GM23338 (cell line): ENCODE measurements at places on chromosomes 3 and 15.

- DNase-seq, result no peak
These were observed 287.0 kb upstream of the TMC3 start for GRCh38 chr15:81660976-81661375.

DNA sequence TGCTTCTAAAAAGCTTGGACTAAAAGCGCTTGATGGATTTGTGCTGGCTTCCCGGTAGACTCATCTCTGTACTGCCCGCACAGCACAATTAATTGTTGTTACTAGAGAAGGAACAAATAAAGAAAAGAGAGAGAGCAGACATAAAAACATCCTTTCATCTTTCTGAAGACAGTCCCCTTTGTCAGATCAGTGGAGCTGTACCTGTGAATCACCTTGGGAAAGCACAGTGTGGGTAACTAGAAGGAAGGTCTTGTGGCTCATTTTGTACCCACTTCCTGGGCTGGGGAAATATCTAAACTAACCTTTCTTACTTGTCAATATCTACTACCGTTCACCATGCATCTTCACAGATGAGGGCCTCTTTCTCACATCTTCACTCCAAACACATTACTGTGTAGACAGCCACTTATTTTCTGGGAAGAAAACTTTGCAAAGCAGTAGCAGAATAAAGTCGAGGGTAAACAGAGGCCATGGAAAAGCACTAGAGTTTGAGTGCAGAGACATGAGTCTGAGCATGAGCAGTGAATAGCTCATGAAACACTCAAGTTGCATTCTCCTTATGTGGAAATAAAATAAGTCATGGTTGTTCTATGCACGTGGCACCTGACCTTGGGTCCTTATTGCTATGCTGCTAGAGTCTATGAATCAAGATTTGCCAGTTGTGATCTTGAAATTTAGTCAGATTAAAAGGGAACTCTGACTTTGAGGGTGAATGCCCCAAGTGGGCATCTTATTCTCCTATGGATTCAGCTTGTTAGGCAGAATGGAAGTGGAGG lies 169.3 kb downstream of the LPP start:
- DNase-seq, result no peak

GRCh38 chr3:172071780-172072330 lies 32.5 kb downstream of the FNDC3B start:
- no peak for DNase-seq

DNA sequence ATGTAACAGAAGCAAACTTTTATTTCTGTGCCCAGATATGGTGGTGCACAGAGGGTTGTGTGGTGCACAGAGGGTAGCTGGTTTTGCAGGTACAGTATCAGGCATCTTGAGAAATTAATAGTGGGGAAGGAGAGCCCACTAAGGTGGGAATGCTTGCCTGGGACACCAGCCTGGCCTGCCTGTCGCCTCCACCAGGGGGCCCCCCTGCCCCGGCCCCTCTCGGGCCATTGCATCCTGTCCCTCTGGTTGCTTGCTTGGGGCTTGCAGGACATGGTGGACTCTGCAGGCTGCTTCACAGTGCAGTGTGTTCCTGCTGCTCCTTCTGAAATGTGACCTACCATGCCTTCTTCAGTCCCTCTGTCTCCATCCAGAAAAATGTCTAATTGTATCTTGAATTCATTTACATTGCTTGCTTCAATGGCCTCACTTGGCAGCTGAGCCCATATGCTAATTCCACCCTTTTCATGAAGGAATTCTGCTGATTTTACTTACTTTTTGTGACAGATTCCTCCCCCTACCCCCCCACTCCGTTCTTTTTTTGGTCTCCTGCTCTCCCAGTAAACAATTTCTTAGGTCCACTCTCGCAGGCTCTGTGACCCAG lies 73.6 kb downstream of the EEFSEC start:
- DNase-seq, result peak; percentile 71

DNA sequence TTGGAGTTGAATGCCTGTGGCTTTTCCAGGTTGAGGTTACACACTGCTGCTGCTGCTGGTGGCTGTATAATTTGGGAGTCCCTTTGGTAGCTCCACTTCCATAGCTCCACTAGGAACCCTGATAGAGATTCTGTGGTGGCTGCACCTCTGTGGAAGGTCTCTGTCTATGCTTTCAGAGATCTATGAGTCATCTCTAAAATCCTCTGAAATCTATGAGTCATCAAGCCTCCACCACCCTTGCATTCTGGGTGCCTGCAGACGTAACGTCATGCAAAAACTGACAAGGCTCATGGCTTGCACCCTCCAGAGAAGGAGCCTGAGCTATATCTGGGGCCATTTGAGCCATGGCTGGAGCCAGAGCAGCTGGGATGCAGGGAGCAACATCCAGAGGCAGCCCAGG lies 1037.0 kb upstream of the CFAP20DC start:
- no peak for DNase-seq

- DNase-seq, result no peak
These were observed 4.5 kb downstream of the SLC49A4 start for GRCh38 chr3:122799322-122799721.

DNA sequence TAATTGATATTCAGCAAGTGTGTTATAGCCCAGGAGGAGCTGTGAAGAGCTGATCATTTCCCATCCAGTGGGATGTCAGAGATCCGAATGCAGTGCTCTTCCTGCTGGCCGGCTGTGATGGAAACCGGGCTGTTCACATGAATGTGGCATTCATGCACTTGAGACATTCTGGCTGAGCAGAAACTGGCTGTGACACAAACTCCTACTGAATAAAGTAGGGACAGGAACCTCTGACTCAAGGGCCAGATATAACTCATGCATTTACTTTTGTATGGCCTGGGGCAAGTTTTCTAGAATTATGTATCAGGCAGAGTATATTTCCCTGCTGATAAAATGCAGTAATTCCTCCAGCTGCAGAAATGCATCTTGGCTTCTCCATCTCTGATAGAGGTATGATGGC lies 83.4 kb upstream of the FAM3D start:
- no peak for DNase-seq

DNA sequence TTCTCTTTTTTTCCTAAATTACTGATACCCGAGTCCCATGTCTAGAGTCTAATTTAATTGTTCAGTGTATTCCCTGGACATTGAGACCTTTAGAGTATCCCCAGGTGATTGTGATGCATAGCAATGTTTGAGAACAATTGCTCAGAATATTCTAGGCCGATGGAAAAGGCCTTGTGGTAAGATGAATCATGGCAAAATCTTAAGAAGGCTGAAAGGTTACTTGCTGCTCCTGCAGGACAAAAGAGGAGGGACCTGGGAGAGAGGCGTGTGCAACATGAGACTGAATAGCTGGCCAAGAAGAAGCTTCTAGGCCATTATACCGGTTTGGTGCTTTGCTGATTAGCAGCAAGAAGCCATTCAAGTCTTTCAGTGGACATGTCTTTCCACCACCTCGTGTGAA lies 256.6 kb downstream of the ROBO2 start:
- peak; percentile 37 for DNase-seq

DNA sequence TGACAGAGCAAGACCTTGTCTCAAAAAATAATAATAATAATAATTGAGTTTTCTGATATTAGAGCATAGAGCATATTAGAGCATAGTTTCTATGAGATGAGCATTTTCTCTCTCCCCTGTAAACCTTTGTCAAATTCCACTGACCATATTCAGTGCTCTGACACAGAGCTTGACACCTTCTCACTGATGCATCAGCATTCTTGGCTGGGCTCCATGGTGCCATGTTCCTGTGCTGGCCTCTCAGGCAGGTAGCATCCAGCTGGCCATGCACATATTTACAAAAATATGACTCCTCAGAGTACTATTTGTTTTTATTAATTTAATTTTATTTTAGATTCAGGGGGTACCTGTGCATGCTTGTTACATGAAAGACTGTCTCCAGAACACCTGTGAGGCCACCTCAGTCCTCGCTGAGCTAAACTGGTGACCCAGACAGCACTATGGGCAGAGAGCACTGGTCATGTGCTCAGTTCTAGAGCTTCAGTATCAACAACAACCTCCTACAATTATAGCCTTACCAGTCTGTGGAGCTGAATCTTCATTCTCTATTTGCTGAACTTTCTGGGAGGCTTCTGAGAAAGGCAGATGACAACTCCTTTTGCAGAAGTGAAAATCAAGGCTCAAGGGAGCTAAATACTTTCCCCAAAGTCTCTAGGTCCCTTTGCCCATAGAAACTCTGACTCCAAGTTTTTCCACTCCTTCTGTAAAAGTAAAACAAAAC lies 21.6 kb upstream of the SLC28A2 start:
- DNase-seq, result no peak

DNA sequence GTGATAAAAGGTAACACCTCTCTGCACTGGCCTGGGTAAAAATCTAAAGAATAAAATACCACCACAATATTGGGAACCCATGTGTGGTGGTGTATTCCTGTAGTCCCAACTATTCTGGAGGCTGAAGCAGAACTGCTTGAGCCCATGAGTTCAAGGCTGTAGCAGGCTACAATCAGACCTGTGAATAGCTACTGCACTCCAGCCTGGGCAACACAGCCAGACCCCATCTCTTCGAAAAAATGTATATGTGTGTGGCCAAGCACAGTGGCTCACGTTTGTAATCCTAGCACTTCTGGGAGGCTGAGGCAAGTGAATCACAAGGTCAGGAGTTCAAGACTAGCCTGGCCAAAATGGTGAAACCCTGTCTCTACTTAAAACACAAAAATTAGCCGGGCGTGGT lies 1.8 kb upstream of the RPL14 start:
- DNase-seq, result no peak

DNA sequence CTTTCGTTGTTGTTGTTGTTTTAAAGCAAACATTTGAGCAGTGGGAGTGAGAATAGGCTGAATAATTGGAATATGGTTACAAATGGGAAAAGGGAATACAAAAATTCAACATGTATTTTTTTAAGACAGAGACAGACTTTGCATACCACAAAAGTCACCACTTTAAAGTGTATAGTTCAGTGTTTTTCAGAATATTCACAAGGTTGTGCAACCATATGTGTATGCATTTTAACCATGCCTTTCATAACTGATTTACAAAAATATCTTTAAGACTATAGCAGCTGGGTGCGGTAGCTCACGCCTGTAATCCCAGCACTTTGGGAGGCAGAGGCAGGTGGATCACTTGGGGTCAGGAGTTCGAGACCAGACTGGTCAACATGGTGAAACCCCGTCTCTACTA lies 41.3 kb downstream of the EHHADH start:
- no peak for DNase-seq
